ENCODE measurements at places on chromosomes 2 and 18.

DNA sequence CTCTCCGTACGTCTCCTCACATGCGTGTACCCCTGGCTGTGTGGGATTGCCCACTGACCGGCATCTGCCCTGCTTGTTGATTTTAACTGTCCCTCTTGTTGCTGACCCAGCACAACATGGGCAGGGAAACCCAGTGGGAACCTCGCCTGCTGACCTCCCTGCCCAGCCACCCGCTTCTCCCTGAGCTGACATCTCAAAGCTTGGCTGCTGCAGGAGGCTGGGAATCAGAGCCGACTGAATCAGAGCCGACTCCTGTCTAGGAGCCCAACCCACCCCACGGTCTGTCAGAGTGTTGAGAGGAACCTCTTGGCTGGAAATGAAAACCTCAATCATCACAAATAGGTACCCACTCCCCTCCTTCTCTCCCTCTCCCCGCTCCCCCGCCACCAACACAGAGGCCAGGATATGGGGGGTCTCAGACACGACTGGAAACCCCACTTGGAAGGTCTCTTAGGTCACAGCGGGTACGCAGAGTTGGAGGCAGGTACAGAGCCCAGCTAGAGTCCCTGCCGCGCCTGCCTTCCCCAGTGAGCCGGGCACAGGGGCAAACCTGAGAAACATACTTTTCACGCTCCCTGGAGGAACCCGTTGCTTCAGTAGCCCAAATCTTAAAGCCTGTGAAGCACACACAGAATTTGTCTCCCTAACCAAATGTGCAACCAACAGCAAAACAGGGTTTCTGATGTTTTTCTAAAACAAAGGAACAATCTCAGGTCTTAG is 784 bp downstream of the EDAR start:
- DNase-seq, result no peak

GRCh38 chr18:63199743-63200241 is 119.8 kb downstream of the BCL2 start:
- DNase-seq, result no peak

DNA sequence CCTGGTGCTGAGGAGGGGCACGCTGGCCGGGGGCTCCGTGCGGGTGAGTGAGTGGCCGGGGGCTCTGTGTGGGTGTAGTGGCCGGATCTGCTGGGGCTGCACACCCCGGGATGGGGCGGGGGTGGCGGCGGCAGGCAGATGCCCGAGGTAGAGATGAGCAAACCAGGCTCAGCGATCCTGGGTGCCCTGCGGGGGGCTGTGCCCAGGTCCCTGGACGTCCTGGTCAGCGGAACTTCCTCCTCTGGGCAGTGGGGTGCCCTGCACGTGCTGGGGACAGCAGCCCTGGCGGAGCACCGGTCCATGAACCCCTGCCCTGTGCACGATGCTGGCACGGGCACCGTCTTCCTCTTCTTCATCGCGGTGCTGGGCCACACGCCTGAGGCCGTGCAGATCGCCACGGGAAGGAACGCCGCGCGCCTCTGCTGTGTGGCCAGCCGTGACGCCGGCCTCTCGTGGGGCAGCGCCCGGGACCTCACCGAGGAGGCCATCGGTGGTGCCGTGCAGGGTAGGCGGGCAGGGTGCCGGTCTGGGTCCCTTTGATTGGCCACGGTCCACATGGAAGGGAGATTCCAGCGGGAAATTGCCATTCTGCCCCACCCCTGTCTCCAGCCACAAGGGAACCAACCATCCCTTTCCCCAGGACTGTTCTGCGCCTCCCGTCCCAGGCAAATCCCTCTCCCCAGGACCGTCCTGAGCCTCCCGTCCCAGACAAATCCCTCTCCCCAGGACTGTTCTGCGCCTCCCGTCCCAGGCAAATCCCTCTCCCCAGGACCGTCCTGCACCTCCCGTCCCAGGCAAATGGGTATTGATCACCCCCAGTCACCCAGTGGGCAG is 5.9 kb downstream of the NEU4 start:
- no peak for DNase-seq

- DNase-seq, result no peak
Measured at GRCh38 chr2:198456418-198456817, 652.0 kb downstream of the PLCL1 start.

GRCh38 chr2:230234845-230235244 is 9.3 kb downstream of the SP140 start:
- DNase-seq, result no peak
